Activated CD8-positive, alpha-beta memory T cell treated with anti-CD3 and anti-CD28 coated beads for 4 hours (primary cell): ENCODE measurements at places on chromosomes 4 and X.

DNA sequence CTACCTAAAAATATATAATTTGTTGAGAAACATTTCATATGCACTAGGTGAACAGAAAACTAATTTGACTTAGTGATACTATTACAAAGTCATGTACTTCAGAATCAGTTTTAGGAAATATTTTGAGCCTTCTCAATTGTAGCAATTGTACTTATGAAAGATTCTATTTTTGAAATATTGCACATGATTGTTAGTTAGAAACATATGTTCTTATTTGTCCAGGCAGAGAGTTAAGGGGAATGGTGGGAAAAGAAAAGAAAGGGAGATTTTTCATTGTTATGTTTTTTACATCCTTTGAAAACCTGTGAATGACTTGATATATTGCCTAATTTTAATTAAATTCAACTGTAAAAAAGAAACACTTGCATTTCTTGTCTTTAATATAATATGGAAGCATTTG, 66.0 kb downstream of the GLRB start:
- no peak for DNase-seq

GRCh38 chr4:82268050-82268825, 105.6 kb downstream of the HNRNPD start:
- no peak for DNase-seq

DNA sequence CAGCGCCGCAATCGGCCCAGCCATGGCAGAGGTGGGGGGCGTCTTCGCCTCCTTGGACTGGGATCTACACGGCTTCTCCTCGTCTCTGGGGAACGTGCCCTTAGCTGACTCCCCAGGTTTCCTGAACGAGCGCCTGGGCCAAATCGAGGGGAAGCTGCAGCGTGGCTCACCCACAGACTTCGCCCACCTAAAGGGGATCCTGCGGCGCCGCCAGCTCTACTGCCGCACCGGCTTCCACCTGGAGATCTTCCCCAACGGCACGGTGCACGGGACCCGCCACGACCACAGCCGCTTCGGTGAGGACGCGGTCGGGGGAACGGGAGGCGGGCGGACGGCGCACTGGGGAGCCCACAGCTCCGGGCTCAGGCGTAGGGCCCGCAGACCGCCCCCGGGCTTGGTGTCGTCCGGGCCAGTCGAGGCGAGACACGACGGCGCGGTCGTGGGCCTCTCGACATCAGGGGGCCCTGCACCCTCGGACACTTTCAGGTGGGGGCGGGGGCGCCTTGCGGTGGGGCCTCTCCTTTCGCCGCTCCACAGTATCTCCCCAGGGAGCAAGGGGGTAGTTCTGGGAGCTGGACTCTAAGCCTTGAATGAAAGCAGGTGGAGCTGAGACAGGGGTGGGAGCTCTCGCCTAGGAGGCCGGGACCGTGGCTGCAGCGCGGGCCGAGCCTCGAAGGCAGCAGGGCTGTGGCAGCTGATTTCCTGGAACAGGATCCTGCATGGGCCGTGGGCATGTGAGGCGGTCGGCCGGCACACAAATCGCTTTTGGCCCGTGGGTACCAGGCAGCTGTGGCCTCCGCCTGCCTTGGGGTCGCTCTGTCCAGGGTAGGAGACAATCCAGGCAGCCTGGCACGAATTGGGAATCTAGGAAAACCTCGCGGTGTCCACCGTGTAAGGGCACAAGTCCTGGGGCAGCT, 722 bp downstream of the FGF16 start:
- no peak for DNase-seq

- no peak for DNase-seq
These were observed 77.0 kb upstream of the ENPP6 start for GRCh38 chr4:184294606-184295133.
